Stimulated activated CD4-positive, alpha-beta T cell treated with anti-CD3 and anti-CD28 coated beads, Interleukin-4, amount 100 ng/mL, for 4 hours (primary cell): ENCODE measurements at places on chromosomes 11 and 22.

DNA sequence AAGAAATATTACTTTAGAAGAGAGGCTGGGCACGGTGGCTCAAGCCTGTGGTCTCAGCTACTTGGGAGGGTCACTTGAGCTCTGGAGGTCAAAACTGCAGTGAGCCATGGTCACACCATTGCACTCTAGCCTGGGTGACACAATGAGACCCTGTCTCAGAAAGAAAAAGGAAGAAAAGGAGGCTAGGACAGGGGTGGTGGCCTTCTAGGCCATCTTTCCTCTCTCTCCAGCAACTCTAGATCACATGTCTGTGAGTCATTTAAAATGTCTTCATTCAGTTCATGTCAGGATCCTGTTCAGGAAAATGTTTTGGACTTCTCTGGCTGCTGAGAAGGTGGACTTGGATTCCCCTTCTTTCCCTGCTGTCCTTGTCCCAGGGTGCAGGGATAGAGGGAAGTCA is 53.3 kb downstream of the PPFIA1 start:
- DNase-seq: no peak

- DNase-seq: no peak
Measured at GRCh38 chr11:92837595-92837994, 131.9 kb upstream of the MTNR1B start.

DNA sequence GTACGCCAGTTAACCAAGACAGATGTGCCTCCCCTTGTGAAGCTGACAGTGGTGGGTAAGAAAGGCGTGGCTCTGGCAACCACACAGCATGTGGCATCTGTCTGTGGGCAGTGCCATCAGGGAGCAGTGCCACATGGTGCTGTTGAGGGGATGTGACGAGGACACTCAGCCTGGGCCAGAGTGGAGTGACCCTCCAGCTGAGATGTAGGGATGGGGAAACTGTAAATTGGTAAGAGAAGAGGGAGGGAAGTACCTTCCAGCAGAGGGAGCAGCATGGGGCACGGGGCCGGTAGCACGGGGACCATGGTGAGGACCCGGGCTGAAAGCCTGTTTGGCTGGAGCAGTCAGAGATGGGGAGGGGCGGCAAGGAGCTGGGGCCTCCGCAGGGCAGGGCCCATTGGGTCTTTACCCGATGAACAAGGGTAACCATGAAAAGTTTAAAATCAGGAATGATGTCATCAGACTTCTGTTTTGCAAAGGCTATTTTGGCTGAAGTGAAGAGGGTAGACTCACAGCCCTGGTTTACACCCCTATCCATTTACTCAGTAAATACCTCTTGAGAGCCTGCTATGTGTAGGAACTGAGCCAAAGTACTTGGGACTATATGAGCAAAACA is 10.4 kb downstream of the TMPRSS6 start:
- DNase-seq: no peak

DNA sequence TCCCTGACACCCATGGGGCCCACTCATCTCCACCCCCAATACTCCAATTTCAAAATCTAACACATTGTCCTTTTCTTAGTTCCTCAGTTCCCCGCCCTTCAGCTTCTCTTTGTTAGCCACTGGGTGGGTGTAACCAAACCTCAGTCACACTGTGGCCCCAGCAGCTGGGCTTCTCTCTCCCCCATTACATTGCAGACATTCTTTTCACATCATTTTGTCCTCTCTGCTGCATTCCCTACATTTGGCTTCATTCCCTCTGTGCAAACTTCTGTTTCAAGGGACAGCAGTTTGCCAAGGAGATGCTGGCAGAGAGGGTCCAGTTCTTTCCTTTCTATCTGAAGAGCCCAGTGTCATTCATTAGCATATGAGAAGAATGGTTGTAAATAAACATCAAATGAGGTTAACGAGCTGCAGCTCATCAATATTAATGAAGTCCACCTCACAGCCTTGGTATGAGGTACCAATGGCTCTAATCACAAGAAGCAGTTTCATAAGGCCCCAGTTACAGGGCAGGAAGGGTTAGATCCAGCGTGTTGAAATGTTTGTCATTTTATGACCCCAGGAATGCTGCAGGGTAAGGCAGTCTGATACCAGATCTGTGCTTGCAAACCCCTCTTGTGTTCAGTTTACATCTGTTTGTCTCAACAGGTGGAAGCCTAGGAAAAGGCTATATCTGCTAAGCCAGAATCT is 72.3 kb downstream of the ARFGAP2 start:
- DNase-seq: no peak
